Effector CD8-positive, alpha-beta T cell (primary cell): ENCODE measurements at places on chromosomes 4 and X.

DNA sequence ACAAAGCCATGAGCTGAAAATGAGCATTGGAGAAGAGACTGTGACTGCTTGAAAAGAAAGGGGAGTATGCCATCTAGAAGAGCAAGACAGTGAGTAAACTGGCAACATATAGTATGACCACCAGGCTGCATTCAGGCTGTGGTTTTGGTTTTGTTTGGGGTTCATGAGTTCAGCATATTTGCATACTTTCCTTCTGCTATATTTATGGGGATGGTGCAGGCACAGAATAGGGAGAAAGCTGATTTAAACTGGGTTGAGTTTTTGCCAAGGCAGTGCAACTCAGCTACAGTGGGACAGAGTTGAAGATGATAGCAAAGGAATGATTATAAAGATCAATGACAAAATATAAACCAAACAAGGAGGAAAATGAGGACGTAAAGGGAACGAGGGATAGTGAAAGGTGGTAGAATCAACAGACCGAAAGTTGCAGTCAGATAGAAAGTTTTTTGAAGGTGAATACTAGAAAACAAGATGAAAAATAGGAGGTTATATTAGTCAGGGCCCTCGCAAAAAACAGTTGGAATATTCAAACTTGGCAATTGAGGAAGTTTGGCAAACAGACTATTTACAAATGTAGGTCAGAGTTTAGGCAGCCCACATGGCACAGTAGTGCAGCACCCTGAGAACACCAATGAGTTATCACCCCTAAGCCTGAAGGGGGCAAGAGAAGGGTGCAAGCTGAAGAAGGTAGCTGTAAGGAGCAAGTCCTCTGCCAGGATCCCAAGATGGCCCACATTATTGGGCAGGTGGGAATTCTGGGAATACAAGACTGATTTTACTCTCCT lies 114.8 kb upstream of the MAP9 start:
- DNase-seq, result no peak

DNA sequence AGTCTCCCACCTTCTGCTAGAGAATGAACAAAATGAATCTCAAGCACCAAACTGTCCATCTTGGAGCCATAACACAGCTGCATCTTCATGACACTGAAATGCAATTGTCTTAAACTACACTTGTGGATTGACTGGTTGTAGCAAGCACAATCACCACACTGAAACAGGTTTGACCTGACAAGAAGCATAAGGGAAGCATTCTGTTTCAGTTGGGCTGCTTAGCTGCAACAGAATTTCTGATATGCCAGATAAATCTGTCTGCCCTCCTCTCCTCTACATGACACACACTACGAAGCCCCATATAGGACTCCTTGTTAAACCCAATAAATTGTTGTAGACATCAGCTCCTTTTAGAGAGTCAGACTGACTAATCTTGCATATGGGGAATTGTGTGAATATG lies 101.8 kb upstream of the NPY2R start:
- DNase-seq, result no peak

GRCh38 chr4:2583517-2583916 lies 47.1 kb downstream of the FAM193A start:
- DNase-seq, result no peak

- DNase-seq, result no peak
Measured at GRCh38 chrX:17584248-17584681, 153.0 kb upstream of the SCML1 start.

GRCh38 chr4:1578251-1578773 lies 105.8 kb downstream of the FAM53A start:
- DNase-seq, result no peak

DNA sequence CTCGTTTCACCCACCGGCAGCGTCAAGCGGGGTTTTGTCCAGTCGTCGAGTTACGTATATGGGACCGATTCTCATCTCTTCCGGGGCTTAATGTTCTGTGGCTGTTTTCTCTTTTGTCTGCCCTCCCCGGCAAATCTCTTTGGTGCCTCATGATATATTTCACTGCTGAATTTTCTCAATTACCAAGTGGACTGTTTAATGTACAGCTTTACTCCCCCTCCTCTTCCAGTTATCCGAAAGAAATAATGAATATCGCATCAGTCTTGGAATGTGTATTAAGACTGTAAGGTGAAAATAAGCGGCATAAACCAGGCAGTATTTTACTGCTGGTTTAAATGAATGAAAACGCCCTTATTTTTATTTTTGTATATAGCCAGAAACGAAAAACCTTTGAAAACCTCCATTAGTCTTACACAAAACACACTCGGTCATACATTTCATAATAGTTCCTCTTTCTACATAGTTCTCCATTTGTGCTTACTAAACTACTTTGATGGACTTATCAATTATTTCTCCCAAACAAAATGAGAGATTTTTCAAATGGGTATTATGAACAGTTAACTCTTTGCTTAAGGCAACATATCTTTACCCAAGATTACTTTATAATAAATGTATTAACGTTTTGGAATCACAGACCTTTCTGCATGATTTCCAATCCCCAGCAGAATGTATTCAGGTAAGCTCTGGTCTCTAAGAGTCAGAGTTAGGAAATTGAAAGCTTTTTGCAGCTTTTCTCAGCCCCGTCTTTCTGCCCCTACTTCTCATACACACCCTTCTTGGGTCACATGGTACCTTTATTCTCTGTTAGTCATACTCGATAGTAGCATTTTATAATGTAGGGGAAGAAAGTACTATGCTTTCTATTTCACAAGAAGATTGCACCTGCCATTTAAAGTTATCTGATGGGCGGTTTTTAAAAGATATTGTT lies 979 bp downstream of the RP2 start:
- no peak for DNase-seq
